Activated CD4-positive, alpha-beta T cell treated with anti-CD3 and anti-CD28 coated beads, Interleukin-2, amount 10 ng/mL, durations not matched to agents 24 days and 14 days (primary cell): ENCODE measurements at places on chromosomes 2 and 18. TPM values are rescaled to one million over a fixed set of nuclear protein-coding genes. Genes with fewer than 3 reads are reported as not detected.

Gene SLC9A4
- total RNA-seq, result 0.07 and 0.12 TPM in 2 replicates

Gene GPR75
- total RNA-seq, result 2.5 and 3.1 TPM in 2 replicates

Gene MEIS1
- 0.31 TPM in 1 of 2 replicates, not detected in the other for total RNA-seq

Gene INHA
- total RNA-seq, result not detected in 2 replicates

DNA sequence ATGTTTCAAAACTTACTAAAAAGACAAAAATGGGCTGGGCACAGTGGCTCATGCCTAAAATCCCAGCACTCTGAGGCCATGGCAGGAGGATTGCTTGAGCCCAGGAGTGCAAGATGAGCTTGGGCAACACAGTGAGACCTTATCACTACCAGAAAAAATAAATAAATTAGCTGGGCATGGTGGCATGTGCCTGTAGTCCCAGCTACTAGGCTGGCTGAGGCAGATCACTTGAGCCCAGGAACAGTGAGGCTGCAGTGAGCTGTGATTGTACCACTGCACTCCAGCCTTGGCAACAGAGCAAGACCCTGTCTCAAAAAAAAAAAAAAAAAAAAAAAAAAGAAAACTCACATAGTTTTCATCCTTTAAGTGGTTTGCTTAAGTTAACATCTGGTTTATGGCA, 6.4 kb downstream of the TSPYL6 start:
- H3K36me3 ChIP-seq, result no peaks in the 10 kb centered on the region
- H3K4me1 ChIP-seq, result no peaks in the 10 kb centered on the region
- DNase-seq, result no peak
- H3K27me3 ChIP-seq, result no peaks in the 10 kb centered on the region
- H3K27ac ChIP-seq, result no peak overlapping the region
- H3K4me3 ChIP-seq, result no peak overlapping the region

DNA sequence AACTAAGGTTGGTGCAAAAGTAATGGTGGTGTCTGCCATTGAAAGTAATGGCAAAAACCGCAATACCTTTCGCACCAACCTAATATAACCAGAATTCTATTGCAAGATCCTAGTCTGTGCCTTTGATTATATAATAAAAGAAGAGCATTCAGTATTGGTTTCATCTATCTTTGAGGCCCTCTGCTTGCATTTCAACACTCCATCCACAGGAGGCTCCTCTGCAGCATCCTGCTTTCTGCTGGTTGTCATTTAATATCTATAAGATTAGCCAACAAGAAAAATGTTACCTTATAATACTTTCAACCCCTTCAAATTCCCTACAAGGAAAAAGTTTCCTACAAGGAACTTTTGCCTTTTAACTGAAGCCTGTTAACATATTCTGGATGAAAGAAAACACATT, 139.2 kb downstream of the CDCA7 start:
- peaks cover 3% of the 10 kb centered on the region for H3K27me3 ChIP-seq
- H3K27ac ChIP-seq, result no peak overlapping the region
- H3K36me3 ChIP-seq, result no peaks in the 10 kb centered on the region
- no peak overlapping the region for H3K4me3 ChIP-seq

- no peaks in the 10 kb centered on the region for H3K4me1 ChIP-seq
- no peaks in the 10 kb centered on the region for H3K36me3 ChIP-seq
- H3K4me3 ChIP-seq, result no peak overlapping the region
- DNase-seq, result no peak
- no peak overlapping the region for H3K27ac ChIP-seq
Observed at GRCh38 chr2:133253793-133254192, 314.5 kb downstream of the NCKAP5 start.

- H3K4me1 ChIP-seq, result no peaks in the 10 kb centered on the region
- no peak overlapping the region for H3K27ac ChIP-seq
- no peaks in the 10 kb centered on the region for H3K36me3 ChIP-seq
- H3K4me3 ChIP-seq, result no peak overlapping the region
- H3K27me3 ChIP-seq, result peaks cover 30% of the 10 kb centered on the region
Observed at GRCh38 chr2:20231598-20232026, 6.7 kb upstream of the SDC1 start.

- H3K27me3 ChIP-seq, result peaks cover 3% of the 10 kb centered on the region
- peaks cover 48% of the 10 kb centered on the region for H3K4me1 ChIP-seq
- peak; percentile 70 for DNase-seq
- peak overlapping the region; percentile 94 for H3K4me3 ChIP-seq
- peaks cover 24% of the 10 kb centered on the region for H3K36me3 ChIP-seq
Observed at GRCh38 chr18:23585007-23585871, 1.1 kb downstream of the NPC1 start.

DNA sequence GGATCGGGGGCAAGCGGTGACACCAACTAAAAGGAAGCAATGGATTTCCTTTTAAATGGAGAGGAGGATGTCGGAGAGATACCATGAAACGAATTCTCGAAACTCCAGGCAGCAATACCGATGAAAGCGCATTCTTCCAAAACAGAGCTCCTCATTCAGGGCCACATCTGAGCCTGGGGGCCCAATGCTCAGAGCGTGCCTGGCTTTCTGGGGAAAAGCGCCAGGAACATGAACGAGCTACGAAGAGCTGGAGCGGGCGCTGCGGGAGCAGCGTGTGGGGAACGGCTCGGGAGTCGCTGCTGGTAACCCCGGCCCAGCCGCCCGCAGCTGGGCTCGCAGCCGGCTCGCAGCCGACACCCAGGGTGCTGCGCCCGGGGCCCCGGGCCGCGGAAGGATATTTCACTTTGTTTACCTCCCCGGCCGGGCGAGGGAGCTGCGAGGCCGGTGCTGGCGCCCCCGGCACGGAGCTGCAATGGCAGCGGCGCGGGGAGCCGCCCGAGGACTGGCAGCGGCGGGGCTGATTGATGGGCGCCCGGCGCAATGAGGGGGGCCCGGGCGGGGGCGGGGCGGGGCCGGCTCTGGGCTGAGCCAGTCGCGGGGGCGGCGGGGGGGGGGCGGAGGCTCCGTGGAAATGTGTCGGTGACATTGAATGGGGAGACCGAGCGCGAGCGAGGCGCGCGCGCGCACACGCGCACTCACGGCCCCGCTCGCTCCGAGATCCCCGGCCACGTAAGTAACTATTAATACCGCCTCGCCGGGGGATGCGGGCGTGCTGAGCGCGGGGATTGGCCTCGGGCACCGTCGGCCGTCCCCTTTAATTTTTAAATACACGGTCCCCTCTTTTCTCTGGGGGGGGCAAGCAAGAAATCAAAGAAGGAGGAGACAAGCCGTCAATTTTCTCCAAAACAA, at the start of gene TRIB2:
Gene TRIB2, plus strand, starts transcription at position 655 of the 909 bp plus-strand sequence. CDS start 1,372 bp downstream, outside the sequence.
- peaks cover 54% of the 10 kb centered on the region for H3K4me1 ChIP-seq
- peak; percentile 96 for DNase-seq
- peak within 1 kb of the TSS; percentile 92 for H3K4me3 ChIP-seq
- H3K27me3 ChIP-seq, result peaks cover 5% of the 10 kb centered on the region

- peaks cover 25% of the 10 kb centered on the region for H3K27me3 ChIP-seq
- H3K27ac ChIP-seq, result no peak overlapping the region
- peaks cover 23% of the 10 kb centered on the region for H3K4me1 ChIP-seq
- DNase-seq, result no peak
- H3K4me3 ChIP-seq, result no peak overlapping the region
Observed at GRCh38 chr2:102112692-102113665, 29.6 kb upstream of the IL1R1 start.

DNA sequence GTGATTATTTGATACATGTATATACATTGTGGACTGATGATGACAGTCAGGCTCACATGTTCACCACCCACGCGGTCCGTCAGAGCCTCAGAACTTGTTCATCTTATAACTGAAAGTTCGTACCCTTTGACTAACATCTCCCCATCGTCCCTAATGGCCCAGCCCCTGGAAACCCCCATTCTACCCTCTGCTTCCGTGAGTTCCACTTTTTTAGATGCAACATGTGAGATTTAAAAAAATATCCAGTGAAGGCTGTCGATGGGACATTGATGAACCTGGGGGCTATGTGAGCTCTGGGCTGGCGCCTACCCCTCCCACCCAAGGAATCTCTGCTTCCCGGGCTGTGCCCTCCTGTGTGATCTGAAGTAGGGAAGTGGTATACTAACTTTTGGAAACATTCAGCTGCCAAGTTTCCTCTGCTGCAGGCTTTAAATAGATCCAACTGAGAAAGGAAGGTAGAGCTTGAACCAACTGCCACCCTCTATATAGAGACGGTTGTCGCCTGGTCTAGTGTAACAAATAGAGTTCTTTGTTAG, 163.8 kb downstream of the FAM210A start:
- DNase-seq, result peak; percentile 86
- H3K36me3 ChIP-seq, result peaks cover 5% of the 10 kb centered on the region
- peak overlapping the region; percentile 99 for H3K27ac ChIP-seq
- H3K27me3 ChIP-seq, result no peaks in the 10 kb centered on the region
- peaks cover 52% of the 10 kb centered on the region for H3K4me1 ChIP-seq

DNA sequence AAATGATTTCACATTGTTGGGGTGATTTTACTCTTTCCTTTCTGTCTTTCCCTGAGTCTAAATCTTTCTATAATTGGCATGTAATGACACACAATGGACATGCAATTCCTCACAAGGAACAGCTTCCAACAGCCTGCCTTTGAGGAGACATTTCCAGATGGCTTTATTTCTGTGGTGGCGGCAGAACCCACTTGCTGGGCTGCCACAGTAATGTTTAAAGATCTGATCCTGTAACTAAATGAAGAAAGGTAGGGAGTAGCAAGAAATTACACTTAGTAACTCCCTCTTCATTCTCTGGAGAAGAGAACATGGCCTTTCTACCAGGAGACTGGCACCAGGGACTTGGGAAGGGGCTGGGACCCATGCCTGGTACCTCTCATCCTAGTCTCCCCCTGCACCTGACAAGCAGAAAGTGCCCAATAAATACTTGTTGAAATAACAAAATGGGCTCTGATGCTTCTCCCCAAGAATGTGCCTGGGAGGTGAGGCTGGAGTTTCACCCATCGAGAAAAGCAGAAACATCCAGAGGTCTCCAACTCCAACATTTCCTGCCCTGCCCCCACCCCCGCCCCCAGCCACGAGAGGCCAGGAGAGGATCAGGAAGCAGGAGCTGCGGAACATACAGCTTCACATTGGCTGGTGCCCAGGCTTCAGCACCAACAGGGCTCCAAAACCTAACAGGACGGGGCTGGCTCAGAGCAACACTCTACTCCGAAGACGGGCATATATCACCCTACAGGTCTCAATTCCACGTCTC, 92.1 kb downstream of the PXDN start:
- no peaks in the 10 kb centered on the region for H3K27me3 ChIP-seq

DNA sequence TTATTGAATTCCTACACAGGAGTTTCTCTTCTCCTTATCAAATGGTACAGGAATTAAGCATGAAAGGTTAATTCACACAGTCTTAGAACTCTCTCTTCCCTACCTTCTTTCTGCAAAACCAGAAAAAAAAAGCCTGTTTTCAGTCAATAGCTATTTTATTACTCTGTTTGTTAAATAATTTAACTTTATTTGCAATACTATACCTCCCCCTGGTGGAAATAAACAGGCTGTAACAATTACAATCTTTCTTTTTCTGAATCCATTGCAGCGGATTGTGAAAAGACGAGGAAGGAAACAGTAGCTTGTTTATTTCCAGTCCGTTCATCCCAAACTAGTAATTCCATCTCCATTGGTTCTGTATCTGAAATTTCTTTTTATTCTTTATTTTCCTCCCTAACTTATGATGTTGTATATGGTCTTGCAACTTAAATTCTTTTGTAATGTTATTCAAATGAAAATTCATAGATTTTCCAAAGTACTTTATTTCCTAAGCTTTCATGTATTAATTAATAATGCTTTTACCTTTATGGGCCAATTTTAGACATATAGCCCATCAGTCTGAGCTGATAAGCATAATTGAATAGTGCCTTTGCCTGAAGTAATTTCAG, 165.2 kb downstream of the SH3BP4 start:
- H3K27me3 ChIP-seq, result peaks cover 13% of the 10 kb centered on the region
- no peaks in the 10 kb centered on the region for H3K36me3 ChIP-seq
- no peaks in the 10 kb centered on the region for H3K4me1 ChIP-seq
- no peak overlapping the region for H3K27ac ChIP-seq
- peak; percentile 28 for DNase-seq

GRCh38 chr2:9556121-9556743, 602 bp upstream of the ADAM17 start:
- H3K27ac ChIP-seq, result peak overlapping the region; percentile 93
- peaks cover 46% of the 10 kb centered on the region for H3K4me1 ChIP-seq
- H3K36me3 ChIP-seq, result peaks cover 20% of the 10 kb centered on the region
- DNase-seq, result no peak
